ENCODE measurements at places on chromosomes 16 and 17. TPM values are rescaled to one million over a fixed set of nuclear protein-coding genes. Genes with fewer than 3 reads are reported as not detected.

- DNase-seq = peak; percentile 44
These were observed 14.8 kb upstream of the PRPSAP1 start for GRCh38 chr17:76368545-76368944.

GRCh38 chr16:79997257-79997656 is 396.7 kb upstream of the MAF start:
- no peak for DNase-seq

DNA sequence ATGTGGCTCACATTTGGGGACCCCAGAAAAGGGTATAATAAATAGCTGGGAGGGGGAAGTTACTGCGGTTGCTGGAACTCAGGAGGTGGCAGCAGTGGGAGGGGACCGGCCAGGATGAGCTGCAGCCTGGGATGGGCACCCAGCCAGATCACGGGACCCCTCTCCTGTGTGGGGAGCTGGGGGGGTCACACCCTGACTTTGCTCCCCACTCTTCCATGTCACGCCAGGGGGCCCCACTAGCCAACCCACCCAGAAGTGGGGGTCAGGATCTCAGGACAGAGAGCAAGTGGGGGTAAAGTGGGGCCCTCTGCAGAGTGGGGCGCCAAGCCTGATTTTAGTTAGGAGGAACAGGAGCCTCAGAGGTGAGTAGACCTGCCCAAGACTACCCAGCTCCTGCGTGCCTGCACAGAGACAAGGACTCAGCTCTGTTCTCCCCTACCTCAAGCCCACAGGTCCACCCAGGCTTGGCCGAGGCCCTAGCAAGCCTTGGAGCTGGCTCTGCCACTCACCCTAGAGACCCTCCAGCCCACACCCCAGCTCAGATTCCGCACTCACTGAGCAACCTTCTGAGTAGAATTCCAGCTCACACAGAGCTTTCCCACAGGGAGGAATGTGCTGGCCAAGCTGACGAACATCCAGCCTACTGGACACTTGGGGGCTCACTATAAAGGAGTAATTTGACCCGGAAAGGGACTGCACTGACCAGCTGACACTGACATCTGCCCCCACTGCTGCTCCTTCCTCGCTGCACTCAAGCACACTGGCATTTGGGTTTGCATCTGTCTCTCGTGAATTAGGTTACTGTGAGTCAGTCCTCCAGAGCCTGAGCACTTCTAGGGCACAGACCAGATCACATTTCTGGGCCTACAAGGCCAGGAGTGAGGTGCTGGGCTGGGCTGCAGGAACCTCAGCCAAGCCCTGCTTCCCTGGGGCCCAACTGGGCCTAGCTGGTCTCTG is 310.1 kb downstream of the C16orf95 start:
- DNase-seq = no peak

GRCh38 chr16:12801511-12802042 is 2.1 kb downstream of the CPPED1 start:
- peak; percentile 76 for DNase-seq

DNA sequence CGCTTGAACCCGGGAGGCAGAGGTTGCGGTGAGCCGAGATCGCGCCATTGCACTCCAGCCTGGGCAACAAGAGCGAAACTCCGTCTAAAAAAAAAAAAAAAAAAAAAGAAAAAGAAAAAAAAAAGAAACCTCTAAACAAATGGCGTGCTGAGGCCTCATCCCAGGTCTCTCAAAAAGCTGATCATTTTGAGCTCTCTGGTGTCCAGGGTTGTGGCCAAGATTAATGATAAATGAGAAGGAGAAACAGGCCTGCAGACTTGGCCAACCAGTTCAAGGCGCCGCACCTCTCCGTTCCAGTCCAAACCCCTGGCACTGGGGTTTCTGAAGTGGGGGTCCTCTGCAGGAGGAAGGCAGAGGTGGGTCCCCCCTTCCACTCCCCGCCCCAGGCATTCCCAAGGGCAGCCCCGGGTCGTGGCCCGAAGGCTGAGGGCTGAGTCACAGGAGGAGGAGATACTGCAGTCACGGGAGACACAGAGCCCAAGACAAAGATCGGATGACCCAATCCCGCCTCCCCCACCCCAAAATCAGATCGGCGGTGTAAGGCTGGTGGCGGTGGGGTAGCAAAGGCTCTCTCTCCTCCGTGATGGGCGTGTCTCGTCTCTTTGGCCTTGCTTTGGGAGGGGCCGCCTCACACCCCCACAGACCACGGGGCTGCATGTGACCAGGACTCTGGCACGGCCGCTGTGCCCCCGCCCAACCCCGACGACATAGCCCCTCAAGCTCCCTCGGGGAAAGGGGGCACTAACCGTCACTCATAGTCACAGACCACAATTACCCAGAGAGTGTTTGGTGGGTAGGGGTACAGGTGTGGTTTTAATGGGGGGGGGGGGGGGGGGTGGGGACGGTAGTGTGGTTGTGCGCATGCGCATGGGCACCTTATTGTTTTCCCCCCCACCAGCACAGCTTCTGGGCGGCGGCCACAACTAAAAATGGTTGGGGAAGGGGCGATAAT is 1.1 kb downstream of the VAT1 start:
- DNase-seq = no peak

GRCh38 chr17:73984941-73985340 is 218.5 kb upstream of the RPL38 start:
- no peak for DNase-seq

- DNase-seq = peak; percentile 41
These were observed 24.3 kb upstream of the B4GALNT2 start for GRCh38 chr17:49108318-49108717.

- peak; percentile 80 for DNase-seq
These were observed 18.9 kb downstream of the KPNA2 start for GRCh38 chr17:68054296-68054900.

DNA sequence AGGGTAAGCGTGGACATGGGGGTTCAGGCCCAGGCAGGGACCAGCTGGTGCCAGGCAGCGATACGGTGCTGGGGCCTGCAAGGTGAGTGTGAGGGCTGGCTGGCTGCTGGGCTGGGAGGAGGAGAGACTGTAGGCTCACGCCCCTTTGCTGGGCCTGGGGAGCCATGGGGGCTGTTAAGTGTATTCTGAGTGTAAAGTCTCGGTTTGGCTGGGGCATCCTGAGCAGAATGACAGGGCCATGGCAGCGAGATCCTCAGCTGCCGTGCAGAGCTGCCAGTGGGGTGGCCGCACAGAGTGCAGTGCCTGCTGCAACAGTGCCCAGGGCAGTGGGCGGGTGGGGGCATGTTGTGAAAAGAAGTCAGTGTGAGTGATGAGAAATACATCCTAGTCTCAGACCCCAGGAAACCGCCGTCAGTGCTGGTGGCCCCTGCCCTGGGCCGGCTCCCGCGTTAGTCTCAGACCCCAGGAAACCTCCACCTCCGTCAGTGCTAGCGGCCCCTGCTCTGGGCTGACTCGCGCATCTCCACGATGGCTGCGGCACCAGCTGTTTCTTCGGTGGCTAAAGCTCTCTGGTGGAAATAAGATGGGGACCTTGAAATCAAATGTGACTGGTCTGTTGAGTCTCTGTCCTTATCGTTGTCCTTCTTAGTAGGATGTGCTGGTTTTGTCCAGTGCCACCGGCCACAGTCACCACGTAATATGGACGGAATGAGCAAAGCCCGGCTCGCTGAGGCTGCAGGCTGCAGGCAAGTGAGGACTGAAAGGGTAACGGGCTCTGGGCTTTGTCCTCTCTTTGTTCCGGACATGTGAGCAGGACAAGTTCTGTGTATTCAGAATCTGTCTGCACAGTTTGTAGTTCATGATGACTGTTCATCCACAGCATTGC is 22.9 kb downstream of the ACSF3 start:
- DNase-seq = no peak

DNA sequence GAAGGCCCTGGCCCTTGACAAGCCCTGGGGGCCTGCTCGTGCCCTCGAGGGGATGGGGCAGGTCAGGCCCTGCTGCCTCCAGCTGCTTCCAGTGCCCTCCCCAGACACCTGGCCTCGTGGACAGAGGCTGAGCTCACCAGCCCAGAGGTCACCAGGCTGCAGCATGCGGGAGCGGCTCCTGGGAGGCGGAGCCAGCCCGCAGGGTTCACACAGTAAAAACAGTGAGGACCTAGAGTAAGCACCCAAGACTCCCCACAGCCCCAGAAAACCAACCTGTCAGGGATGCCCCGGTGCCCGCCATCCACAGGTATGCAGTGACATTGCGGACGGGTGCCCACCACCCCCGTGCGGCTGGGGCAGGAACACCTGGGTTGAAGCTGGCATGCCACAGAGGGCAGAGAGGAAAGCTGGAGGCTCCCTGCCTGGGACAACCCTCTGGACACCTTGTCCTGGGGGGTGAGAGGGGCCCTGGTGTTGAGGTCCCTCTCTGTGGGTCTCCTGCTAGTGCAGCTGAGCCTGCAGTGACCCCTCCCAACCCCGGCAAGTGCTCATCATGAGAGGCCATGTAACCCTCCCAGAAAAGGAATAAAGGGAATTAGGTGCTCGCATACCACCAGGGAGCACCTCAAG is 62.1 kb downstream of the LMF1 start:
- DNase-seq = no peak

- no peak for DNase-seq
These were observed 7.8 kb upstream of the LONP2 start for GRCh38 chr16:48236286-48236685.

GRCh38 chr16:77439106-77439505 is 4.3 kb upstream of the ADAMTS18 start:
- no peak for DNase-seq

DNA sequence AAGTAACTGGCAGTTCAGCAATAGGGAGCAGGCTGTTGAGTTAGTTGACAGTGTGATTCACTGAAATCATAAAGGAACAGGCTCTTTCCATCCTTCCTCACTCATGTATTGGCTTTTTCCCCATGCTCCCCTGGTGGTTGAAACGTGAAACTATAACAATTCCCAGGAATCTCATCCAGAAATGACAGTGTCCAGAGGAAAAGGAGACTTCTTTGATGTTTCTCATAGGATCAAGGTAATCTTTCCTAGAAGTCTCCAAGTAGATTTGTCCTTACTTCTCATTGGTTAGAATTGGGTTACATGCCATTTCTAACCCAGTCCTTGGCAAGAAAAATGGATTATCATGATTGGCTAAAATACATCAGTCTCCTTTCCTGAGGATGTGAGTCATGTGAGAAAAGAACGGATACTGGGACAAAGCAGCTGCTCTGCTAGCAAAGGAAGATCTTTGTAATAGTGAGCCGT is 14.4 kb downstream of the TTC19 start:
- peak; percentile 22 for DNase-seq

DNA sequence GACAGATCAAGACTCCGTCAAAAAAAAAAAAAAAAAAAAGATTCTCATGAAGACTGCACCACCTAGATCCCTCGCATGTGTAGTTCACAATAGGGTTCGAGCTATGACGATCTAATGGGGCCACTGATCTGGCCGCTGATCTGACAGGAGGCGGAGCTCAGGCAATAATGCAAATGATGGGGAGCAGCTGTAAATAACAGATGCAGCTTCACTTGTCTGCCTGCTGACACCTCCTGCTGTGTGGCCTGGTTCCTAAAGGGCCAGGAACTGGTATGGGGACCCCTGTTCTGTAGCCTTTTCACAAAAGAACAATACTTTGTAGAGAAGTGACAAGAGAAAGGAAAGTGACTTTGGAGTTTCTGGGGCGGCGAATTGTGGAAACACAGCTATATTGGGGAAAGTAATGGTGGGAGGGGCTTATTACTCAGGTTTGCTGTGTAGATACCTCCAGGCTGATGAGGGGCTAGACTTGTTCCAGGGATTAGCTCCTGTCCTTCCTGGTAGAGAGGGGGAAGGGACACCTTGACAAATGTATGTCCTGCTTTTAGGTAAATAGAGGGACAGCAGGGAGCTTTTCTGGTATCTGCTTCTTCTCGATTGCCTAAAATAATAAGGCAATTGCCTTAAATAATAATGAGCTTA is 57.1 kb downstream of the HAPSTR1 start:
- DNase-seq = no peak

DNA sequence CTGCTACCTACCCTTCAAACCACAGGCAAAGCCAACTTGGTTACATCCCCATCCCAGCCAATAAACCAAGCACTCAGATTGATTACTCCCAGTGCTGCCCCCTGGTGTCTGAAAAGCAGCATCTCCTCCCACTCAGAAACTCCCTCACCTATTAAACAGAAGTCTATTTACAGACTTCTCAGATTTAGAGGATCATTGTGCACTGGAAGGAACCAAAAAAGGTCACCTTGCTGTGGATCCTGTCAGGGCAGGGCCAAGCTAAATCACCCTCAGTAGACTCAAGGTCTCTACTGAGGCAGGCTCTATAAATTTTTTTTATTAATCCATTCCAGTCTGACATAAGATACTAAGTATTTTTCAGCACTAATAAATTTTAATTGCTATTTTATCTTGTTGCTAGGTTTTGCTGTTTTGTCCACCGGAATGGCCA is 17.6 kb downstream of the HIGD1B start:
- DNase-seq = no peak

Gene CMTM2
- not detected for polyA plus RNA-seq

Gene DHODH
- 2.7 TPM for polyA plus RNA-seq

Gene GRAPL
- not detected for polyA plus RNA-seq

Gene KRTAP4-9
- not detected for polyA plus RNA-seq

Gene ITGAL
- 0.06 TPM for polyA plus RNA-seq
